Lung (tissue), 17 donors: ENCODE measurements at places on chromosomes 16 and 17. TPM values are rescaled to one million over a fixed set of nuclear protein-coding genes. Genes with fewer than 3 reads are reported as not detected.
A peak's percentile ranks its signal among the peaks of the same experiment; 100 is the strongest.

DNA sequence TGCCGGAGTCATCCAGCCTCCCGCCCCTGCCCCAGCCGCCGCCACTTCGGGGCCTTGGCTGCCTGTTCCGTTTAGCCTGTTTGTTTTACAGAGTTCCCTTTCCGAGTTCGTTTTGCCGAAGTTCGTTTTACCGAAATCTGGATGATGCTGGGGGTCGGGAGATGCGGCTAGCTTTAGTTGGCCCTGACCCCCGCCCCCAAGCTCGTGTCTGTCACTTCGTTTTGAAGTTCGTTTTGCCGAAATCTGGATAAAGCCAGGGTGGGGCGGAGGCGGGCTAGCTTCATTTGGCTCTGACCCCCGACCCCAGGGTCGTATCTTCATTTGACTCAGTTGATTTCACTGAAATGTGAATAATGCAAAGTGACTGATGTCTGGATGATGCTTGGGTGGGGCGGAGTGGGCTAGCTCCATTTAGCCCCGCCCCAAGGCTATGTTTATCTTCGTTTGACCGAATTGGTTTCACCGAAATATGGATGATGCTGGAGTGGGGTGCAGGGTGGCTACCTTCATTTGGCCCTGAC lies 591 bp downstream of the PSMD7 start:
- H3K4me3 ChIP-seq = peak overlapping the region; percentile 76
- H3K27me3 ChIP-seq = no peaks in the 10 kb centered on the region
- H3K36me3 ChIP-seq = peaks cover 7% of the 10 kb centered on the region
- peak; percentile 15 for DNase-seq
- H3K27ac ChIP-seq = peak overlapping the region; percentile 97

GRCh38 chr17:31803494-31804213 lies 55.4 kb downstream of the COPRS start:
- DNase-seq = no peak
- H3K27me3 ChIP-seq = no peaks in the 10 kb centered on the region
- H3K4me1 ChIP-seq = no peaks in the 10 kb centered on the region
- no peak overlapping the region for H3K27ac ChIP-seq
- no peak overlapping the region for H3K4me3 ChIP-seq

Gene KRT23
- total RNA-seq = 1.3 TPM

GRCh38 chr17:32523017-32523680 lies 36.4 kb downstream of the CDK5R1 start:
- H3K27me3 ChIP-seq = no peaks in the 10 kb centered on the region
- no peak overlapping the region for H3K27ac ChIP-seq
- H3K4me3 ChIP-seq = no peak overlapping the region

GRCh38 chr17:72618001-72618509 lies 474.4 kb downstream of the SLC39A11 start:
- DNase-seq = peak; percentile 36
- no peaks in the 10 kb centered on the region for H3K36me3 ChIP-seq
- H3K4me3 ChIP-seq = no peak overlapping the region
- H3K27ac ChIP-seq = no peak overlapping the region
- H3K4me1 ChIP-seq = peaks cover 7% of the 10 kb centered on the region

DNA sequence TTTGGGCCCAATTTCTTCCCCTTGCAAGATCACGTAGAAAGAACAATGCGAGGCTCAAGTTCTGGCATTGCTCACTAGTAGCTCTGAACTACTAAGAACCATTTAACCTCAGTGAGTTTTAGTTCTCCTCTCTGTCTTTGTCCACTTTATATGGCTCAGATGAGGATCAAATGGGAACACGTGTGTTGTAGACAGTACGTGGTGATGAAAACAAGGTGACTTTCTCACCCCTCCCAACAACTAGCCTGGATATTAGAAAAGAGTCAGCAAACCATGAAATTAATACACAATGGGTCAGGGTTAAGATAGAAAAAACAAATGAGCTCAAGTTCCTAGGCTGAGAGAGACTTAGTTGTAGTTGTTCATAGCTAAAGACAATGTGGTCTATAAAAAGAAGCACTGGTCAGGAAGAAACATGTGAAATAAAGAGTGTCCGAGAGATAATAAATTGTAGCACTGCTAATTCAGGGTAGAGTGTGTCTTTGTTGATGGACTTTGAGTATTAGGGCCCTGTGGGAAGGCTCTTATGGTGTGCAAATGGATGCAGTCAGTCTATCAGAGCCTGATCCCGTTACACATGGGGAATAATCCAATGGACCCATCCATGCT lies 417.0 kb downstream of the HAPSTR1 start:
- H3K36me3 ChIP-seq = no peaks in the 10 kb centered on the region
- H3K27ac ChIP-seq = no peak overlapping the region
- H3K4me1 ChIP-seq = peaks cover 3% of the 10 kb centered on the region
- no peak overlapping the region for H3K4me3 ChIP-seq
- DNase-seq = no peak
